CMK (cell line): ENCODE measurements at places on chromosomes 7 and 10.

DNA sequence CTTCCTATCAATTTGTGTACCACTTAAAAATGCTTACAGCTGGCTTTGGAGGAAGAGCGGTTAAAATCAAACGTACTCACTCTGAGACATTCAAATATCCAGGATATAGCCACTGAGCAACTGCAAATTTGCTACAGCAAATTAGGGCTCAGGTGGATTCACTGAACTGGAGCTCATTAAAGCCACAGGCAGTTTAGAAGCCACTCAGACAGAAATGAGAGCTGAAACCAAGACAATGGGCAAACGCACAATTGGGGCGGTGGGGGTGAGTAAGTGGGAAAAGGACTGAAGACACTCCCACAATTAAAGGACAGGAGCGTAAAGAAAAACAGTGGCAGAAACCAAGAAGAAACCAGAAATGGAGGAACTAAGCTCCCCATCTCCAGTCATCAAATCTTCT lies 20.5 kb downstream of the MPP7 start:
- DNase-seq = no peak

GRCh38 chr7:18902892-18903291 lies 214.5 kb downstream of the TWIST1 start:
- DNase-seq = no peak

DNA sequence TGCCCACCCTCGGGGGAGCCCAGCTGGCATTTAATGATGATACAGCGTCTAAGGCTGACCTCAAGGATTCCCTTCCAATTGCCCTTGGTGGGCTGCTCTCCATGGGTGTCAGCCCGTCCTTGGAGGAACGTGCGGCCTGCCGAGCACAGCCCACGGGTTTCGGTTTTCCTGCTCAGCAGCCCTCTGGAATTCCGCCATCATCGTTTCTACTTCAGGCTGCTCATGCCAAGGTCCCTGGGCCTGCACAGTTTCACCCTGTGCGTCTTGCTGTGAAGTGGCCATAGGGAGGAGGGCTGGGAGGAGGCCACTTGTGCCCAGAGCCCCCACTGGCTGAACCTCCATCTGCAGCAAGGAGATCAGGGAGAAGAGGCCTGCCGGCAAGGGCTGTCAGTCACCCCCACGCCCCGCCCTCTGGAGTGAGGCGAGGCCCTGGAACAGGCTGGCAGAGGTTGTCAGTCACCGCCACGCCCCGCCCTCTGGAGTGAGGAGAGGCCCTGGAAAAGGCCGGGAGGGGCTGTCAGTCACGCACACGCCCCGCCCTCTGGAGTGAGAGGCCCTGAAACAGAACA lies 82.8 kb downstream of the CHST15 start:
- no peak for DNase-seq

DNA sequence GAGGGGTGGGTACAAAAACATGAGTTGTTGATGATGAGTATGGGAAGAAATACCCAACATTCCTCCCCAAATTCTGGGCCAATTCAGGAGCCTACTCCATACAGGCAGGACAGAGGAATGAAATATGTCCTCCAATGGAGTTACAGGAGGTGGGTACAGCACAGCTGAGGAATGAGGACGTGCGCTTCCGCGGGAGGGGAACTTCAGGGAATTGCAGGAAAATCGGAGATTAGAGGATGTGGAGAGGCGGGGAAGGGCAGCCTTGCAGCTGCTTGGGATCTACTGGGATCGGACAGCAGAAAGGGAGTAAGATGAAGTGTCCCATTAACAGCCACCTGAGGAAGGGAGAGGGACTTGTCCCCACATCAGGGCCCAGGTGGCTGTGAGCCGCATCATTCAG lies 50.2 kb downstream of the PDIA4 start:
- DNase-seq = no peak

GRCh38 chr10:108862676-108863350 lies 1060.5 kb downstream of the XPNPEP1 start:
- no peak for DNase-seq

DNA sequence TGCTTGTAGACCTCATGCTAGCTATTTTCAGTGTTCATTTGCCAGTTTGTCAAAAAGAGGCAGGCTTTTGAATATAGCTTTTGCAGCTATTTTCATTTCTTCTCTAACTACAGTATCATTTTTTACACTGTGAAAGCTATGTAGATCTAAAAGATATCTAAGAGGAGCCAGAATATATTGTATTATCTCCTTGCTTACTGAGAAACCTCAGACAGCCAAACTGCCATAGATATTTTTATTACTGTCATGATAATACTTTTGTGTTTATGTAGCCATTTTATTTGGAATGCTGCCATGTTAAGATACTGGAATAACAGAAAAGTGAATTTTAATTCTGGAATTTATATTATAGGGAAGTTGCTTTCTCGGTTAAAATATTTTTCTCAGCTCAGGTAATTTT lies 37.2 kb downstream of the ANKIB1 start:
- DNase-seq = no peak

DNA sequence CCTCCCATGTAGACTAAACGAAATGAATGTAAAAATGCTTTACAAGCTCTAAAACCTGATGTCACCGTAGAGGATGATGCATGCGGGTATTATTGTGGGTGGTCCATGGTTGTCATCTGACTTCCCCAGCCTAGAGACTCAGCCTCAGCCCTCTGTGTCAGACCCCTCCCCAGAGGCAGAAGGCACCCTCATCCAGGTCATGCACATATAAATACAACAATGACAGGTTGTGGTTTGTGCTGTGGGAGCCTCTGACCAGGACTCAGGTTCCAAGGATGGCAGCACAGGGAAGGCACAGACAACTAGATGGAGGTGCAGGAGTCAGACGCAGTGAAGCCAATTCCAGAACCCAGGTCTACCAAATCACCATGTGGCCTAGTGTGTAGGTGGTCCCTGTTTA lies 3.3 kb upstream of the NODAL start:
- DNase-seq = no peak
